ENCODE measurements at places on chromosomes 5 and 9.

DNA sequence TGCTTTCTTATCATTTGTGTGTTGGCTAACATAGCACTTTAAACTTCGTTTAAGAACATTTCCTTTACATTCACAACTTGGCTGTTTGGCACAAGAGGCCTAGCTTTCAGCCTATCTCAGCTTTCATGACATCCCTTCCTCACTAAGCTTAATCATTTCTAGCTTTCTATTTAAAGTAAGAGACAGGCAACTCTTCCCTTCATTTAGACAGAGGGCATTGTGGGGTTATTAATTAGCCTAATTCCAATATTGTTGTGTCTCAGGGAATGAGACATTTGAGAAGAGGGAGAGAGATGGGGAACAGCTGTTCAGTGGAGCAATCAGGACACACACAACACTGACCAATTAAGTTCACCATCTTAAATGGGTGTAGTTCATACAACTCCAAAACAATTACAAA is 51.0 kb upstream of the OR2K2 start:
- no peak for DNase-seq

GRCh38 chr5:134500699-134501430 is 24.6 kb upstream of the JADE2 start:
- no peak for DNase-seq

GRCh38 chr9:93266521-93267001 is 82.6 kb downstream of the WNK2 start:
- no peak for DNase-seq

DNA sequence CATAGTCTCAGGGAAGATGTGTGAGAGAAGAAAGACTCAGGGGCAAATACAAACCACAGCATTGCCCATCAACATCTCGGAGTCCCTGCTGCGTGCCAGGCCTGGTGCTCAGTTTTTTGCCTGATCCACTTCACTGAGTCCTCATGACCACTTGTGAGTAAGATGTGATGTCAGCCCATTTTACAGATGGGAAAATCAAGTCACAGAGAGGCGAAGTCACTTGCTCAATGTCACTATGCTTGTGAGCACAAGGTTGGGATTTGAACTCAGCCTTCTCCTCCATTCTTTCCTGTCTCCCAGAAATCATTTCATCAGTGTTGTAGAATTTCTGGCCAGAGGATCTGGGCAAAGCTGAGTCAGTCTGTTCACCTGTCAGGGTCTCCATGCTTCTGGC is 34.6 kb upstream of the PSD2 start:
- no peak for DNase-seq

GRCh38 chr5:143019614-143020515 is 249.7 kb downstream of the ARHGAP26 start:
- DNase-seq, result no peak

DNA sequence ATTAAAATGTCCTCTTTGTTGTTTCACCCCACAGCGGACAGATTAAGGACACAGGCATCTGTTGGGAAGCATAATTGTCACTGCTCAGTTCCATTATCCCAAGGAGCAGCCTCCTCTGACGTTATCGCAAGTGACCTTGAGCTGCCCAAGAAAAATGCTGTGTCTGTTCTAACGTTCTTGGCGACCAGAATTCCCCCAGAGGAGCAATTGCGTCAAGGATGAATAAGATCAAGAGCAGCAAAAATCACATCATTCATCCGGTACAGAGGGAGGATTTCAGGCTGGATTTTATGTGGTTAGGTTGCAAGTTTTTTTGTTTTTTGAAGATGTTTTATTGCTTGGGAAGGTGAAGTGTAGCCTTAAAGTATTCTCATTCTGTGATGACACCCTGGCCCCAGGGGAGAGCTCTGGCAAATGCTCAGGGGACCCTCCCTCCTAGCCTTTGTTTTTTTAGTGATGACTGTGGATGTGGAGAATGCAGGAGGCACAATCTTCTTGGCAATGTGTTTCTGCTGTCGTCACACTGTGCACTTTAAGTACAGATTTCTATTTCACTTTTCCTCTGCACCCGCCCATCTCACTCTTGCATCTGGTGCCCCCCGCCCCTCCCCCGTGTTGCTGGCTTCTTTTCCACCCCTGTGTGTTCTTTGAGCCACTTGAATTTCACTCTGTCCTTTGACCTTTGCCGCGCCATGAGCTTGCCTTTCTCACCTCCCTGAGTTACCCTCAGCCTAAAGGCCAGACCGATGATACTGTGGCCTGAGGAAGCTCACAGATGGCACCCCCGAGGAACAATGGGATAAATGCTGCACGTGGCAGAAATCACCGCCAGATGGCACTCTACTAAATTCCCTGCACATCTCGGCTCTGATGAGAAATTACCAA is 308.5 kb downstream of the RAB3C start:
- DNase-seq, result peak; percentile 59

DNA sequence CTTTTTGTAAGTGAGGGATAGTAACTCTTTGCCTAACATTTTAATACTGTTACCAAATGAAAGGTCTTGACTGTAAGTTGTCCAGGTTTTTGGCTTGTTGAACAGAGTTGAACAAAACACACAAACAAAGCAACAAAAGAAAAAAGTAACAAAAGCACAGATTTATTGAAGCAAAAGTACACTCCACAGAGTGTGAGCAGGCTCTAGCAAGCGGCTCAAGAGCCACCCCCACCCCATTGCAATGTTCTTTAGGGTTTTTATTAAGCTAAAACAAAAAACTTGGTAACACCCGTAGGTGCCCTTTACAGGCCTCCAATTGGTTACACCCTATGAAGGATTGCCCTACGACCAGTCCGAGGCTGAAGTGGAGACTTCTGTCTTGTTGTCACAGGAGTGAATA is 197.4 kb upstream of the MAP3K1 start:
- no peak for DNase-seq

DNA sequence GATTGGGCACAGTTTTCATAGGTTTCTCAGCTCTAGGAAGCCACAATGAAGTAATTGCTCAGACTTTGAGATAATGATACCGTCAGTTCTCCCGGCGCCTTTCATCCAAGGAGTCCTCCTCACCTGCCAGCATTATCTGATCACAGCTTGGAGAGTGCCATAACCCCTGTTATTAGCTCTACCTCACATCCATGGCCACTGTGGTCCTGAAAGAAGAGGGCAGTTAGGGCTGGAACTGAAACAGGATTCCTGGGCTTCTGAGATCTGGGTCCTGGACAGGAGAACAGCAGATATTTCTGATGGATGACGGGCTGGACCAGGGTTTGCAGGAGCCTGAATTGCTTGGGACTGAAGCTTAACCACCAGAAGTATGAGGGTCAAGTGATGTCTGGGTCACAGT is 13.5 kb downstream of the RGS3 start:
- DNase-seq, result no peak

DNA sequence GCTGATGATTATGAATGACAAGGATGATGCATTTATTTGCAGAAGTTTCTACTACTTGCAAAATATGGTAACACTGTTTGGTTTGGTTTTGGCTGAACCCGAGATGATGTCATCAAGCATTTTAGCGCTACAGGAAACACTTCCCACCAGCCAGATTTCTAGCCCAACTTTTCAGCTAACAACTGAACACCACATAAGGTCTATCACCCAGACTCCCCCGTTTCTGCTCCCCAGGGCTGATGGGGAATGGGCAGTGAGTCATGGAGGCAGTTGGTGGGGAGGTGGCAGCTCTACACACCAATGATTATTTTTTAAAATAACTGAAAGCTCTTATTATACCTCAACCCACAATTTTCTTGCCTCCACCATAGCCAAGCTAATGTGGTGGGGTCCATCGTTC is 302.9 kb downstream of the CEMIP2 start:
- DNase-seq, result no peak

GRCh38 chr5:148913985-148914431 is 87.6 kb downstream of the ADRB2 start:
- DNase-seq, result no peak

GRCh38 chr9:107972346-107972745 is 482.8 kb upstream of the KLF4 start:
- no peak for DNase-seq

DNA sequence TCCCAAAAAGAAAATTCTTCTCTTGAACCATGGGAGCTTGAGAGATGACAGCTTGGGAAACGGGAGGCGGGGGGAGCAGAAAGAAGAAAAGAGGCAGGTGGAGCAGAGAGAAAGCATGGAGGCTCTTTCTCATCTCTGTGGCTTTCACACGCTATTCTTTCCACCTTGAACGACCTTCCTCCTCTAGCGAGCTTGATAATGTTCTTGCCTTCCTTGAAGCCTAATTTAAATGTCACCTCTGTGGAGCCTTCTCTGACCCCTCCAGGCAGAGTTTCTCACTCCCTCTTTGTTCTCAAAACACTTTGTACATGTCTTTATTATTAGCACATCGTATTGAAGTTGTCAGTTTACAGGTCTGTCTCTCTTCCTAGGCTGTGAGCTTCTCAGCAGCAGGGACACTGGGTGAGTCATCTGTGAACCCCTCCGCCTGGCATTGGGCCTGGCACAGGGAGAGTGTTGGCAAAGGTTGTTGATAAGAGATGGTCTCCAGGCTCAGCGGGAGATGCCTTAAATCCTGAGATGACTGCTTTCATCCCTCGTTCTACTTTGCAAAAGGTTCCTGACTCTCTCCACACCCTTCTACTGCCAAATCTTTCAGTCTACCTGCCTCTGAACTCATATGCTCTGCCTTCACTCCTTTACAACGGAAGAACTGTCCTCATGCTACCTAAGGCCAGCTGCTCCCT is 14.1 kb upstream of the STRBP start:
- no peak for DNase-seq

DNA sequence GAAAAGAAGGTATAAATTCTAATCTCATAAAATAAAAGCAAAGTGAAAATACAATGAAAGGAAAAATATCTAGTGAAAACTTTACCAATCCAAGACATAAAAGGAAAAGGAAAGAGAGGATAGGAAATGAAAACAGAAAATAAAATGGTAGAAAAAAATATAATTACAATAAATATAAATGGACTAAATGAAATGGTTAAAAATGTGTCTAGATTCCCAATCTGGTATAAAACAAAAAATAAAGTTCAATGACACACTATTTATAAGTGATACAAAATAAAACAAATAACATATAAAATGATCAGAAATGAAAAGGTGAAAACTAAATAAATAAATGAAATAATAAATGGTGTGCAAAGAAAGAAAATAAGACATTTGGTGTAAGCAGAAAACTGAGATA is 516.4 kb upstream of the RORB start:
- DNase-seq, result no peak

DNA sequence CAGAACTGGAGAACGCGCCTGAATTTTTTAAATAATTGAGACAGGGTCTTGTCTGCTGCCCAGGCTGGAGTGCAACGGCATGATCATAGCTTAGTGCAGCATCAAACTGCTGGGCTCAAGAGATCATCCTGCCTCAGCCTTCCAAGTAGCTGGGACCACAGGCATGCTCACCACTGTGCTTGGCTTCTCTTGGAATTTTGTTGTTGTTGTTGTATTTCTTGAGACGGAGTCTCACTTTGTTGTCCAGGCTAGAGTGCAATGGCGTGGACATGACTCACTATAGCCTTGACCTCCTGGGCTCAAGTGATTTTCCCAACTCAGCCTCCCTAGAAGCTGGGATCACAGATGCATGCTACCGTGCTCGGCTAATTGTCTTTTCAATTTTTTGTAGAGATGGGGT is 58.4 kb upstream of the DAB2IP start:
- no peak for DNase-seq

DNA sequence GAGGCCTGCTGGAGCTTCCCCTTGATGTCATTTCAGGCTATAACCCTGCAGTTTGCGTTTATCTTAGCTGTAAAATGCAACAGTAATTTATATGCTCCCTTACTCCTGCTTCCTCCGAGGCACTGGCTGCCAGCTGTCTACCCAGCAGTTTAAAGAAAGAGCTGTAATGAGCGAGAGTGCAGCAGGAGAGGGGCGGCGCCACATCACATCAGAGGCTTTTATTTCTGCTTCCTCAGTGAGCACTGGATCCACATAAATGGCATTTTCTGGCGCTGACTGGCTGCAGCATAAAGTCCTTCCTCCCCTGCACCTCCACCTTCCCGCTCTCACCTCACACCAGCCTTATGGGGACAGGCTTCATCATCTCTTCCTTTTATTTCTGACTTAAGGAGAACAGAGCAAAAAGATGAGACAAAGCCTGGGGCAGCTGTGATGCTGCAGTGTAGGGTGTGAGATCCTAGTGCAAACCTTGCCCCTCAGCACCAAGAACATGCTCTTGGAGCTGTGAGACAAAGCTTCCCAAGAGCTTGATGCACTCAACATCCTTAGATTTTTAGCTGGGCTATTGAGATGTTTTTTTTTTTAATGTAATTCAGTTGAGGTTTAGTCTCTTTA is 829.6 kb upstream of the ZNF608 start:
- DNase-seq, result no peak

DNA sequence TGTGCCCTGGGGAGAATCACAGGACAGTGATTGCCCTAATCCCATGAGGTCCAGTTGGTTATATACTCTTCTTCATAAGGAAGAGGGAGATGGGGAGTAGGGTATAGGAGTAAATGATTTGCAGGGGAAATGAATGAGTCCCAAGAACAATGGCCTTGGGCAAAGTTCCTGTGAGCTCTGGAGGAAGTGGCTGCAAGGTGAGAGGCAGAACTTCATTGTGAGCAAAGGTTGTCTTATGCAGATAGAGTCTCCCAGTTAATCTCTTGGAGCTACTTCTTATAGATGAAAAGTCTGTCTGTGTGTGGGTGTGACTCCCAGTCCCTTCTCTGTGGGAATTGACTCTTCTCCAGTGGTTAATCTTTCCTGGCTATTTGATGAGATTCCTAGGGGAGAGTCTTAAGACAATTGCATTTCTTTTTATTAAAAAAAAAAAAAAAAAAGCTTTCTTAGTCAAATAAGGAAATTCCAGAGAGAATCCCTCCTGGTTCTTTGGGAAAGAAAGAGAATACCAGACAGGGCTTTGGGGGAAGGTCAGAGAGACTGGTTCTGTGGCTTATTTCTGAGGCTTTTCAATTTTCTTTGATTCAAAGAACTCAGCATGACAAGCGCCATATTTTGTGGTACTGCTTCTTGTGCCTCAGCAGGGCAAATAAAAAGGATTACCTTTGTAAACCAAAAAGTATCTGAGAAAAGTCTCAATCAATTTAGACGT is 33.6 kb upstream of the MEGF10 start:
- DNase-seq, result no peak

GRCh38 chr5:108472237-108472636 is 90.3 kb upstream of the FBXL17 start:
- DNase-seq, result no peak

DNA sequence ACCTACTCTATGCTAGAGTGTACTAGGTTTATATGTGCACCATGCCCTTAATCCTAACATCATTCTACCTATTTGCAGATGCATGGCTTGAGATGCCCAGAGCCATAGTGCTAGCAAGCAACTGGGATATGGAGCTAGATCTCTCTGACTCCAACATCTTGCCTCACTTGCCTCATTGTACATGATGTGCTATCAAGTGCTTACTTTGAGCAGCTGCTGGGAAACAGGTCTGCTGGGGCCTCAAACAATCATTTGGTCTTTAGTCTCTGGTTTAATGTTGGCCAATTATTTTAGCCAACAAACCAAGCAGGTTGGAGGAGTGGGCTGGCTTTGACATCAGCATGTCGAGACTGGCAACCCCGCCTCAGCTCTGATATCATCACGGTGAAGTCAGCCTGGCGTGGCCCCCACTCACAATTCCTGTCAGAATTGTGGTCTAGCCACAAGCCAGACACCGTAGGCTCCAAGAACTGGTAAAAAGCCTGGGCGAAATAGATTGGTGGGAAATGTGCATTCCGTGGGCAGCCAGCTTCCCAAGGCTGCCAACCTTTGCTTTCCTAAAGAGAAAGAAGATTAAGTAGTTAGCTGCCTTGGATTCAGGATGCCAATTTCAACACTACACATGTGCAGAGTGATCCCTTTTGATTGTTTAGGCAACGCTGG is 21.1 kb upstream of the GAS1 start:
- no peak for DNase-seq

GRCh38 chr5:150489360-150490295 is 18.3 kb upstream of the NDST1 start:
- no peak for DNase-seq

All from GOT3 (cell line).